KBM-7 (cell line): ENCODE measurements at places on chromosomes 3 and 15.

DNA sequence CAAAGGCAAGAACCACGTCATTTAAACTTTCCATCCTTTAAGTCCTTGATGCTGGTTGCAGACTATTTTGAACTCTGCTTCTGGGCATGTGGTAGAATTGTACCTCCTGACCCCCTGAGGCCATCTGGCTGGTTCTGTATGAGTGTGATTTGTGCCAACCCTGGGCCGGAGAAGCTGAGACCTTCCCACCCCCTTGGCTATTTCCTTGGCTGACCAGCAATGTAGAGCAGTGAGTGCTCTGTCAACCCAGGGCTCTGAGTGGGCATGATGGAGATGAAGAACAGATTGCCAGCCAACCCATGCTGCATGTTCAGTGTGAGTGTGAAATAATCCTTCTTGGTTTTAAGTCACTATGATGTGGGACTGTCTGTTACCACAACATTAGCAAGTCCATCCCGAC is 82.1 kb upstream of the RASGRP1 start:
- no peak for DNase-seq

DNA sequence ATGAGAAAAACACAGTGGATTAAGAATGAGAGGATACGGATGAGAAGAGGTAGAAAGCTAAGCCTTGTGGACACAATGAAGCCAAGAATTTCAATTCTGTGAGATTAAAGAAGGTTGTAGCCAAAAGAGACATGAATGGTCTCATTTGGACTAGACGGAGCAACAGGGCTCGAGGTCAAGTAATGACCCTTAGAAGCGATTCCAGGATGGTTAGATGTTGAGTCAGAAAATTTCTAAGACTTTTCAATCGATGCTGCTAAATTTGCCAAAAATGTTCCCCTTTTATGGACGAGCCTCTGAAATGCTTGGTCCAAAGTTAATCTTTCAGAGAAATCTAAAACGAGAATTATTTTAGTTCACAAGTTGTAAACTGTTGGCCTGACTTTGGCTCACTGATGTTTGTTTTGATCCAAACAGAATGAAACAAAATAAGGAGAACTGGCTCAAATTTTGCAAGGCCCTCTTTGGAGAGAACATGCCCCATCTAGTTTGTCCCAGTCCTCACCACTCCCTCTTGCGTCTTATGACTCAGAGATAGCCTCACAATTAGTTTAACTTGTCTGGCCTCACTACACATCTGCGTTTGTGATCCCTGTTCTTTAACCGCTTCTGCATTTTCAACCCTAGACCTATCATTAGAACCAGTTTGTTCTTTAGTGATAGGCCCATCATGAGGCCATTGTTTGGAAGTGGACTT is 235.5 kb downstream of the PDZRN3 start:
- no peak for DNase-seq

DNA sequence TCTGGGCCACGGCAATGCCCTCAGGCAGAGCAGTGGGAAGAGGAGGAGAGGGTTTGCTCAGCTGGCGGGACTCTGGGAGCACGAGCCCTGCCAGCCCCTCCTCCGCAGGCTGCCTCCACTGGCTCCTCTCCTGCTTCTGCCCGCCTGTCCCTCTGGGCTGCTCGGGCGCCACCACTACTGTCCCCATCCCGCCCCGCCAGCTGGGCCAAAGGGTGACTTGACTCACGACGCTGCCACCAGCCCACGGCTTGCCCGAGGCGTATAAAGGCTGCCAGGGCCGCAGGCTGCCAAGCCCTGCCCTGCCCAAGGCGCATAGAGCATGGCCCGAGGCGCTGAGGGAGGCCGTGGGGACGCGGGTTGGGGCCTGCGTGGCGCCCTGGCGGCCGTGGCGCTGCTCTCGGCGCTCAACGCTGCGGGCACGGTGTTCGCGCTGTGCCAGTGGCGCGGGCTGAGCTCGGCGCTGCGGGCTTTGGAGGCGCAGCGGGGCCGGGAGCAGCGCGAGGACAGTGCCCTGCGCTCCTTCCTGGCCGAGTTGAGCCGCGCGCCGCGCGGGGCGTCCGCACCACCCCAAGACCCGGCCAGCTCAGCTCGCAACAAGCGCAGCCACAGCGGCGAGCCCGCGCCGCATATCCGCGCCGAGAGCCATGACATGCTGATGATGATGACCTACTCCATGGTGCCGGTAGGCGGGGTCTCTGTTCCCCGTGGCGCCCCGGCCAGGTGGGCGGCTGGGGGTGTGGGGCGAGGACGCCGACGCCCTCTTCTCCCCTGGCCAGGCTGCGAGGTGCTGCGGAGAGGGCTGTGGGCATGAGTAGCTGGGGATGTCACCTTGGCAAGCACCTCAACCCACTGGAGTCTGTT is at the start of gene GLDN:
Gene GLDN, plus strand, starts transcription at position 290 of the 861 bp plus-strand sequence. Its CDS starts 30 bp downstream, at position 320.
- no peak for DNase-seq

DNA sequence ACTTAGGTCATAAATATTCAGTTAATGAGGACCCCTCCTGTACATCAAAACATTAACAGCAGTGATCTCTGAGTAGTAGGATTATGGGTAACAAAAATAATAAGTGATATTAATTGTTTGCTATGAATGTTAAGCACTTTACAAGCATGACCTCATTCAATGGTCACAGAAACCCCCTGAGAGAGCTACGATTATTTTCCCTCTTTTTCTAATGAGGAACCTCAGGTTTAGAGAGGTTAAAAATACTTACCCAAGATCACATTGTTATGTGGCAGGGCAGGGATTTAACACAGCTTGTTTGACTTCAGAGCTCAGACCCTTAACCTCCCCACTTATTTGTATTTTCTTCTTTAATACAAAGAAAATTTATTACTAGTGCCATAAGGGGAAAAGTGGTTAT is 228.2 kb downstream of the TBL1XR1 start:
- no peak for DNase-seq

- DNase-seq: no peak
Observed at GRCh38 chr3:46221938-46222337, 13.8 kb upstream of the CCR1 start.

GRCh38 chr15:57961919-57962318 is 103.6 kb downstream of the ALDH1A2 start:
- DNase-seq: no peak

- no peak for DNase-seq
Observed at GRCh38 chr15:93585012-93585411, 496.0 kb upstream of the RGMA start.

GRCh38 chr15:35062738-35063099 is 22.4 kb downstream of the NANOGP8 start:
- DNase-seq: no peak

GRCh38 chr15:24075420-24076089 is 388.4 kb upstream of the NDN start:
- no peak for DNase-seq

DNA sequence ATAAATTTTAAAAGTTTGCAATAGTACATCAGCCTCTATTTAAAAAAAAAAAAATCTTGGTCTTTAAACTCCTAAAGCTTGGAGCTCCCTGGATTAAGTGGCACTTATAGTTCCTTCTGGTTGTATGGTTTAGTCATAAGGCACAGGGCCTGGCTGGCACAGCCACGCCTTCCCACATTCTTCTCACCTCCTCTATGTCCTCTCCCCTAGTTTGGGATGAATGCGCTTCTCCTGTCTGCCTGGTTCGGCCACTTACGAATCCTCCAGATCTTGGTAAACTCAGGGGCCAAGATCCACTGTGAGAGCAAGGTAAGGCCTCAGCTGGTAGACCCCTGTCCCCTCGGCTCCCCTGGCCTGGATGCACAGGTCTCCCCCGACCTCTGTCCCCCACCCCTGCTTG is 10.0 kb downstream of the ANKDD1A start:
- no peak for DNase-seq
